ENCODE measurements at places on chromosomes 1 and 21.

- peak; percentile 42 for DNase-seq
Observed at GRCh38 chr21:32770871-32771523, 558 bp downstream of the PAXBP1 start.

GRCh38 chr1:47405697-47406096 lies 10.4 kb upstream of the FOXE3 start:
- no peak for DNase-seq

DNA sequence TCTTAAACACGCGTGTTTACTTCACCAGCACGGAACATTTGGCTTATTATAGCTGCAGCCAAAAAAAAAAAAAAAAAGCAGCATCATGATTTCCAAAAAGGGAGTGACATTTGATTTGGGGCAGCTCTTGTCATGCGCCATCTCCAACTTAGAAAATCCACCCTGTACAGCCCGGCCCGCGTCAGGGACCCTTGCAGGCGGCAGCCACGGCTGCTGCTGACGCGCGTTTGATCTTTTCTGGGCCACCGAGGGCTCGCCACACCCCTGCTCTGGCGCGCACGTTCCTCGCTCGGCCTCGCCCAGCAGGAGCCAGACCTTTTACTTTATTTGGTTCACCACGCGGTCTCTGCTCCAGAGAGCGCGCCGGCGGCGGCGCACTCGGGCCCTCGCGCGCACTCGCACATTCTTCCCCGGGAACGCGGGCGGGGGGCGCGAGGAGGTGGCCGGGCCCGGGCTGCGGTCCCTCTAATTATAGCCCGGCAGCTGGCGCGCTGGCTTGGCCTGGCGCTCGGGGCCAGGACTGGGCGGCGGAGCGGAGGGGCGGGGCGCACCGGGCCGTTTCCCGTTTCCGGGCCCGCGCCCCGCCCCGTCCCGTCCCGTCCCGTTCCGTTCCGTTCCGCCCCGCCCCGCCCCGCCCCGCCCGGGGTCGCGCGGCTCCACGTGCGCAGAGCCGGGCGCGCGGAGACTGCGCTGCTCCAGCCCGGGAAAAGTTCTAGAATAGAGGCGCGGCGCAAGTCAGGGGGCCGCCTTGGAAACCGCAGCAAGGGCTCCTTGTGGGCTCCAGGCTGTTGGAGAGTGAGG lies 10.2 kb downstream of the IRF2BP2 start:
- peak; percentile 88 for DNase-seq

DNA sequence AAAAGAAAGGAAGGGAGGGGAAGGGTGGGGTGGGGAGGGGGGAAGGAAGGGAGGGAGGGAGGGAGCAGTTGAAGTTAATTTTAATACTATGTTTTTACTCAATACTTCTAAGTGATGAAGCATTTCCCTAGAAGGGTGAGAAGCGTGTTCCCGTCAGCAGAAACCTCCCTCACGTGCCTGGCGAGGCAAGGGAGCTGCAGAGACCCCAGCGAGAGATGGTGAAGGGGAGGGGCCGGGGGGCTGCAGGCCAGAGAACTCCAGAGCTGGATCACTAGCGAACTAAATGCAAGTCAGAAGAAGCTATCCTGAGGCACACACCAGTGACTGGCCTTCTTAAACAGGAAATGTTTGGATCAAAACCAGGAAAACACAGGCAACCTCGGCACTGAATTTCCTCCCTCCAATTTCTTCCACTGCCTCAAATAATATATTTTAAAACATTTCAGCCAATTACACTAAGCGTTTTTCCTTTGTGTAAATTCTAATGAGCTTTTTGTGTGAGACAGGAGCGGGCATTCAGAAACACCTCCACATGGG lies 18.0 kb downstream of the WDR4 start:
- no peak for DNase-seq

- no peak for DNase-seq
Observed at GRCh38 chr21:28069450-28069923, 923.2 kb downstream of the LTN1 start.

DNA sequence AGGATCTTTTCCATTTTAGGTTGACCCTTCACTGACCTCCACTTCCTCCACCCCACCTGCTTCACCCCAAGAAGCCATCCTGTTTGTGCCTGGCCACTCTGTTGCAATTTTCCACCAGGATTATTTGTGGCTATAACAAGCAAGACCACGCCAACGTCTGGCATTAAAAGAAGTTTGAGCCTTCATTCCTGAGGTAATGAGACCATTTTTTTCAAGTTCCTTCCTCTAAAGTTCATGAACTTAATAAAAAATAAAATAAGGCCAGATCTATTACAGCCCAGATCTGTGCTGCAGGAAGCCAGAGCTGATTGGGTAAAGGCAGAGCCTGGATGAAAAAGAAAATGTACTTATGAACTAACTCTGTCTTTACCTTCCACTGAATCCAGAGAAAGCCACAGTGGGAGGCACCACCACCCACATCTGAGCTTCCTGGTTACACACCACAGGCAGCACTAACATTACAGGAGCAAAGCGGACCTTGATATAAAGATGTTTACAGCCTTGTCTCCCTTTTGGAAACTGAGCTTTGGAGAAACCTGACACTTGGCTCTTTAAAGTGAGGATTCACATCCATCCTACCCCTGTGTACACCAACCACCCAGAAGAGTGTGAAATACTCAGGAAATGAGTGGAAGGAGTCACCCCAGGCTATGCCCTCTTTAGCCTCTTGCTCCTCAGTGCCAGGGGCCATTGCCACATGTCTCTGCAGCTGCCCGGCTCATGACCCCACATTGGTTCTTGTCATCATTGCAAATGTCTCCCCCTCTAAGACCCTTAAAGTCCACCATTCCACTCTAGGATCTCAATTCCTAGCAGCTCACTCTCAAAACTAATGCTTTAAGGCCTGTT lies 293.6 kb downstream of the PLPP3 start:
- no peak for DNase-seq

GRCh38 chr1:224092111-224092510 lies 21.8 kb upstream of the FBXO28 start:
- DNase-seq, result no peak

- no peak for DNase-seq
Observed at GRCh38 chr1:152926091-152926490, 17.7 kb downstream of the IVL start.

DNA sequence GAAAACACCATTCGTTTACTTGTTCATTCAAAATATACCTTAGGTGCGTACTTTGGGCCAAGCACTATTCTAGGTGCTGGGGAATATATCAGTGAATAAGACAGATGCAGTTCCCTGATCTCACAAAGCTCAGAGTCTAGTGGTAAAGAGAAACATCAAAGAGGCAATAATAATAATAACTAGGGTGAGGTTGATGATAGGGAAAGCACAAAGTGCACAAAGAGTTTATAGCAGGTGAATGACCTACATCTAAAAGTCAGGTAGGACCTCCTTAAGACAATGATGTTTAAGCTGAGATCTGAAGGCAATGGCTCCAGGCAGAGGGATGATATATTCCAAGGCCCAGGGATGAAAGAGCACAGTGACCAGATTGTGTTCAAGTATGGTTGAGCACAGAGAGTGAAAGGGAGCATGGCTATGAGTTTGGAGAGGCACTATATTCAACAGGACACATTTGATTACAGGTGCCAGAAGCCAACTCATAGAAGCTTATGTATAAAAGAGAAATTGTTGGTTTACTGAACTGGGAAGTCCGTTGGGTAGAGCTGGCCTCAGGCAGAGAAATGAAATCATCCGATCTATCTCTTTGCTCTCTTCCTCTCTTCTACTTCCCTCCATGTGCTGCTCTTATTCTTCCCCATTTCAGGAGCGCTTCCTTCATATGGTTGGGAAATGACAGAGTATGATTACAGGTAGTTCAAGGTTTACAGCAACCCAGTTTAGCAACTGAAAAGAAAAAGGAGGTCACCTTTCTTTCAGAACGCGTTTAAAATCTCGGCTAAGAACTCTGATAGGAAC lies 23.0 kb upstream of the CCT8 start:
- DNase-seq, result no peak

- DNase-seq, result no peak
Observed at GRCh38 chr1:230327892-230328284, 98.2 kb downstream of the PGBD5 start.

- no peak for DNase-seq
Observed at GRCh38 chr1:99474350-99474893, 171.5 kb upstream of the PALMD start.

GRCh38 chr1:172680244-172680643 lies 21.3 kb downstream of the FASLG start:
- no peak for DNase-seq

DNA sequence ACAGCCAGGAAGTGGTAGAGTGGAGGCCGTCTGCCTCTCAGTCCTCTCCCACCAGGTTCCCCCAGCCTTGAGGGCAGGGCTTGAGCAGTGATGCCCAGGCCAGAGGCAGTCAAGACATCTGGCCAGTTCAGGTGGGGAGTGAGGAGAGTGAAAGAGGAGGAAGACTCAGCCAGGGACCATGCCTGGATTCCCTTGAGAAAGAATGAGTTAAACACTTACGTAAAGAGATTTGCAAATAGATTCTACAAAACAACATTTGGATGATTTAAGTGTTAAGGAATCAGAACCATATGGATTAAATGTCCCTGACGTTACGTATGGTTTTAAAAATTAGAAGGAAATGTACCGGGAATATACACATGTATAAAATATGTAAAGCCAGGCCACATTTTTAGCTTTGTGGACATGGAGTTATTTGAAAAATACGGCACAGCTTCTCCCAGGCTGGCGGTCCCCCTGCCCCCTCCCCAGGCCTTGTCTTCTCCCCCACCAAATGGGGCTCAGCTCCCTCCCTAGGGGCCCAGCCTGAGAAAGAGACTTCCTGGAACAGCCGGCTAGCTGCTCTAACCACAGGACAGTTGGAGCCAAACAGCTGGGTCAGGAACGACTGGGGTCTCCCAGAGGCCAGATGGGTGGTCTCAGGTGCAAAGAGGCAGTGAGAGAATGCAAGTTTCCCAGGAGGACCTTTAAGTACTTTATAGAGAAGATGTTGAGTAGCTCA lies 188.3 kb upstream of the EDN2 start:
- no peak for DNase-seq

- DNase-seq, result no peak
Observed at GRCh38 chr1:80825067-80825466, 975.7 kb upstream of the ADGRL2 start.

DNA sequence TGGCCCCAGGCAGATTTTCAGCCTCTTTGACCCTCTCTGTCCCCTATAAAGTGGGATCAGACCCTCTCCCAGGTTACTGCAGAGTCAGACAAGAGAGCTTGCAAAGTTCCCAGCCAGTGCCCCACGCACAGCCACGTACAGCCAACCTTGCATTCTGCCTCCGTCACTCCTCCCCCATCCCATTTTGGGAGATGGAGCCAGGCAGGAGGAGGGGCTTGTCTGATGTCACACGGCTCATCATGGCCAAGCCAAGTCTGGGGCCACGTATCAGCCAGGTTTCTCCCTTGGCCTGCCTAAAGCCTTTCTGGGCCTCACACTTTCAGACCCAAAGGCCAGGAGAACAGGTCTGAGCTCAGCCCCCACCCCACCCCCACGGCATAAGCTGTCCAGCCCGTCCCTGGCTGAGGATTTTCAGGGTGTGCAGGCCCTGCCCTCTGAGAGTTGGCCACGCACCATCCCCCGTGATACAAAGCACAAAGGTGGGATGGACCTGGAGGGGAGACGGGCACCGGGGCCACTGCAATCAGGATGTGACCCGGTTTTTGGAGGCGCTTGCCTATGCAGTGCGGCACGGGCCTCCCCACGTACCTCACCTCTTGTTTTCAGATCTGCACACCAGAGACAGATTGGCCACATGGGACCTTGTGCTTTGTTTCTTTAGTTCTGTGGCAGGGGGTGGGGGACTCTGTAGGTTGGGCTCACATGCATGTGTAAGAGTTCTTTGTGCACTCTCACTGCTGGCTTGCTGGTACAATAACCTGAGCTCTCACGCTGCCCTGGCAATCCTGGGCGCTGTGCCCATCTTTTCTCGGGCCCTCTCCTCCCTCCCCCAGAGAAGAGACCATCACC lies 47.6 kb downstream of the TRIM11 start:
- no peak for DNase-seq

GRCh38 chr1:239744851-239745250 lies 346.8 kb upstream of the FMN2 start:
- no peak for DNase-seq

DNA sequence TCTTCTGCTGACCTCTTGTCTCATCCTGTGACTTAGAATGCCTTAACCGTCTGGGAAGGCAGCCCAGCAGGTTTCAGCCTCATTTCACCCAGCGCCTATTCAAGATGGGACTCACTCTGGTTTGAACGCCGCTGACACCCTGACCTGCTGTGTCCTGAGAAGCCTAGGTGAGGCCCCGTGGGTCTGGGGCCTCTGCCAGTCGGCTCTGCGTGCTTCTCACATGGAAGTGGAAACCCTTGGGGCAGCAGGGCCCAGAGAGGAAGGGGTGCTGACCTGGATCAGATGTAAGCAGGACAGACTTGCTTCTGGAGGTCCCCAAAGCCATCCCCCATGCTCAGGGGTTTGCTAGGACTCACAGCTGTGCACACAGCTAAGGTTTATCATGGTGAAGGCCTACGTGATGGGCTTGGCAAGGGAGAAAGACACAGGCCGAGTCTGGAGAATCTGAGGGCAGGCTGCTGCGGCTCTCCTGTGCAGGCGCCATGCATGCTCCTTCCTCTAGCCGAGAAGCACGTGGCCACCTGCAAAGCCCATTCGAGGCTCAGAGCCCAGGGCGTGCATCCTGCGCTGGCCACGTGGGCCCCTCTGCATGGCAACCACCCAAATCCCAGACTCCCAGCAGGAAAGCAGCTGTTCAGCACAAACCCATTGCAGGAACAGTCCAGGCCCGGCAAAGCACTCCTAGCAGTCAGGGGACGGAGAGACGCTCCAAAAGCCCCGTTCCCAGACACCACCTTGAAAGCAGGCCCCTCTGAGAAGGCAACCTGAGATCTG lies 3.8 kb downstream of the TRPM2 start:
- DNase-seq, result no peak

GRCh38 chr1:45621895-45622523 lies 1.8 kb downstream of the CCDC17 start:
- DNase-seq, result no peak

DNA sequence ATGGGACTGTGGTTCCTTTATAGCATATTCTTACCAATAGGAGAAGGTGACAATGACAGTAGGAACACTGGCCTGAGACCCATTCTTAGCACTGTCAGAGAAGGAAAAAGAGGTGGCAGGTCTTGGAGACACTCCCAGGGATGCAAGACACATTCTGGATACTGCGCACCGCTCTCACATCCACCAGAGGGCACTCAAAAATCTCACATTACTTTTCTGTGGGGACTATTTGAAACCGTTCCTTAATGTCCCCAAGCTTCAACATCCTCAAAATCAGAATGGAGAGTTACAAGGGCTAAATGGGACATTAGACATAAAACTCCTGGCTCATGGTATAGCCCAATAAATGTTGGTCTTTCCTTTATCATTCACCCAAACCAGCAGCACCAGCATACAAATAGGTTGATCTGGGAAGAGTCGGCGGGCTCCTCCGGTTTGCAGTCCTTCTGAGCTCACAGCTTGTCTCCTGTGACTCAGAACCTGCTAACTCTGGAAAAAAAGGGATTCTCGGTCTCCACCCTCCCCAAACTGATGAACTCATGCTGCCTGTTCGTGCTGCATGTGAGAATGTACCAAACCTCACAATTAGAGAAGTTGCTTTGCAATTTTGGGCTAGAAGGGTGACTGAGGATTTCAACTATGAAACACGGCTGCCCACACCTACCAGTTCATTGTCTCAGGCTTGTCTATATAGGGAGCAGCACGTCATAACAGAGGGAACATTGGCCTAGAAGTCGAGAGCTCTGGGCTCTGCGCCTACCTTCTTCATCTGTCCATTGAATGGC lies 40.2 kb downstream of the IL12RB2 start:
- peak; percentile 38 for DNase-seq
